Stimulated activated CD8-positive, alpha-beta memory T cell treated with anti-CD3 and anti-CD28 coated beads, Interleukin-7, amount 100 ng/mL, for 24 hours (primary cell): ENCODE measurements at places on chromosomes 1 and 21.

DNA sequence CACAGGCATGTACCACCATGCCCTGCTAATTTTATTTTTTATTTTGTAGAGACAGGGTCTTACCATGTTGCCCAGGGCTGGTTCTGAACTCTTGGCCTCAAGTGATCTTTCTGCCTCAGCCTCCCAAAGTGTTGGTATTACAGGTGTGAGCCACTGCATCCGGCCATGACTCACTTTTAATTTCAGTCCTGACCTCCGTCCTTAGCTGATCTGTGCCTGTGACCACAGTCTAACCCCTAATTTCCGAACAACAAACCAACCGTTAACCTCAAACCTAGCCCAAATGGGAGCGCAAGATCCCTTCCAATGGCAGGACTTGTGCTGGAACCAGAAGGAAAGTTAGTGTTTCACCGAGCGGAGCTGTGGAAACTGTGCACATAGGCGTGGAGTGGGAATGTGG is 29.3 kb upstream of the MAN1C1 start:
- DNase-seq = no peak

DNA sequence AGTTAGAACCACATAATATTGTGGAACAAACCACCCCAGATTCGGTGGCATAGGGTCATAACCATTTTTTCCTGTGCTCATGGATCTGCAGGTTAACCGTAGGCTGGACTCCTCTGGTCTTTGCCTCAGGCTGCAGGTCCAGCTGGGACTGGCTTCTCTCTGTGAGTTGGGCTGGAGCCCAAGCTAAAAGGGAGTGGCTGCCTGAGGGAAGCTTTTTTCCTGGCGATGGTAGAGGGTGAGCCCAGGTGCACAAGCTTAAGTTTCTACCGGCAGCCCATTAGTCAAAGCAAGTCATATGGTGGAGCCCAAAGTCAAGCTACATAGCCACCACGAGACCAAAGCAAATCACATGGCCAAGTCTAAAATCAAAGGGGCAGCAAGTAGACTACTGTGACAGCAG is 13.8 kb downstream of the EPHX4 start:
- no peak for DNase-seq

GRCh38 chr1:89669441-89669840 is 36.5 kb downstream of the LRRC8C start:
- DNase-seq = no peak

DNA sequence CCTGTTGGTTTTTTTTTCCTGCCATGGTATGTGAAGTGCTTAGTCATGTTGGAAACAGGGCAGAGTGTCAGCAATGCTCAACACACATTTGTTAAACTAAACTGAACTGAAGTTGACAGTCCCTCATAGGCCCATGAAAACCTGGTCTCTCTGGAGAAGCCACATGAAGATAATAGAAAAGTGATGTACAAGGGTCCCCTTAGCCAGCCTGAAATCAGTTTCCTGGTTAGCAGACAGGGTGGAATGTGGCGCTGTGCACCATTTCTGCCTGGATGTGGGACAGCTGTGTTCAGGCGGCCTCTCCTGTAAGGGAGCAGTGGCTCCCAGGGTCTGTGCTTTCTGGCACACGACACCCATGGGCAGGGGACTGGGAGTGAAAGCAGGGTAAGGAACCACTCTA is 9.9 kb upstream of the CHI3L1 start:
- no peak for DNase-seq

- no peak for DNase-seq
Observed at GRCh38 chr1:76959556-76959955, 92.3 kb downstream of the ST6GALNAC5 start.

GRCh38 chr1:23936481-23937176 is 23.0 kb upstream of the PNRC2 start:
- no peak for DNase-seq

GRCh38 chr1:36458910-36459309 is 5.3 kb downstream of the MRPS15 start:
- DNase-seq = no peak

DNA sequence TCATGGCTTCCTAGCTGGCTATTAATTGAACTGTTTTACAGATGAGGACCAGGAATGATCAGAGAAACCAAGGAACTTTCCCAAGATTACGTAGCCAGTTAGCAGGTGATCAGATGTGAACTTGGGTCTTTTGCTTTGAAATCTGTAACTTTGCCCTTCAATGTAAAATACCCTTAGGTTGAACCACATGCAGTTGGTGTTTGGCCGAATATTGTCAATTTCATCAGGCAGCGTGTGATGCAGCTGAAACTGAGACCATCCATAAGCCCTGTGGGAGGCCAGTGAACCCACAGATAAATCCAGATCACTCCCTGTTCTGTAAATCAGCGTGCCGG is 150.8 kb downstream of the ETS2 start:
- DNase-seq = no peak

DNA sequence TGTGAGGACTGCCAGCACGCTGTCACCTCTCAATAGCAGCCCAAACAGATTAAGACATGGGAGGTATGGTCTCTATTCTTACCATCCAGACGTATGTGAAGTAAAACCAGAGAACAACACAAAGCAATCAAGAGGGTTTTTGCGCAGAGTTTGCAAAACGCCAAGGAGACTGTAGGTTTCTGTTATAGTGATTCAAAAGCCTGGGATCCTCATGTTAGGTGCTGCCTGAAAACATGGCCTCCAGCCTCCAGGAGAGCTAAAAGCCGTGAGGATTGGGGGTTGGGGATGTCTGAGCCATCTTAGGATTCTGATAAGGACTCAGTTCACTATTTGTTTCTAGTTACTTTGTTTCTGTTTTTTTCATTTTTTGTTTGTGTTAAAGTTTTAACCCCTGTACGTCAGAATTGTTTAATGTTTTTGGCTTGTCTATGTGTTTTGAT is 4.2 kb upstream of the CCT8 start:
- no peak for DNase-seq

DNA sequence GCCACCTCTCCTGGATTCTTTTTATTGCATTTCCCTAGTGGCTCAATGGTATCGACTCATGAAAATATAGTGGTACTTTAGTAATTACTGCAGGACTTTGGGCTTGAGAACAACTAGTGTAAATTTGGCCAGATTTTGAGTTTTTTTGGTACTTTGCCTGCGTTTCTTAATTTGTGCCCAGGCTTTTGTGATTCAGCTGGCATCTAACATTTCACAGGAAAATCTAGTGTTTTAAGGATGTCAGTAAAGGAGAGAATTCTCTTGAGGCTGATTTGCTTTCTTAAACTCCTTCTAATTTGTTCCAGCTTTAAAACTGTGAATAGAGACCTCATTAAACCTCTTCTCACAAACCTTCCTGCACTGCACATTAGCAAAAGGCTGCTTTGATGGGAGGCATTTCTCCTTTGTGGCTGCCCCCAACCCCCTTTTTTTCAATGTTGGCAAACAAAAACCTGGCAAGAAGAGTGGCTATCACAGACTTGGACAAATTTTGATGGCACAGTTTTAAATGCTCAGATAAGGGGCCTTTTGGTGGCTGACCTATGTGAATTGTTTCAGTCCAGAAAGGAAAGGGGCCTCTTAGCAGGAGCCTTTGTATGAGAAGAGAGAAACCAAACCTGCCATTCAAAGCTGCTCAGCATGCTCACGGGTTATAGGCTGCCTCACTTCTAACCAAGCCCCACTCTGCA is 113.4 kb upstream of the RAVER2 start:
- no peak for DNase-seq

GRCh38 chr1:156776942-156777341 is 9.6 kb downstream of the PRCC start:
- no peak for DNase-seq

DNA sequence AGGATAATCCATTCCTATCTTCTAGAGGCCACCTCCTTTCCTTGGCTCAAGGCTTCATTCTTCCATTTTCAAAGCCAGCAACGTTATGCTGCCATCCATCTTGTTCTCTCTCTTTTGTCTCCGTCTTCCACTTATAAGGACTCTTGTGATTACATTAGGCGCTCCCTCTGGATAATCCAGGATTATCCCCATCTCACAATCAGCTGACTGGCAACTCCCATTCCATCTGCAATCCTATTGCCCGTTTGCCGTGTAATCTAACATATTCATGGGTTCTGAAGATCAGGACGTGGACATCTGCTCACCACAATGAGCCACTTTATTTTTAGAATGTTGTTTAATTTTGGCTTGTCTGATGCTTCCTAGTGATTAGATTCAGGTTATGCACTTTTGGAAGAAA is 89.3 kb downstream of the EBNA1BP2 start:
- no peak for DNase-seq

DNA sequence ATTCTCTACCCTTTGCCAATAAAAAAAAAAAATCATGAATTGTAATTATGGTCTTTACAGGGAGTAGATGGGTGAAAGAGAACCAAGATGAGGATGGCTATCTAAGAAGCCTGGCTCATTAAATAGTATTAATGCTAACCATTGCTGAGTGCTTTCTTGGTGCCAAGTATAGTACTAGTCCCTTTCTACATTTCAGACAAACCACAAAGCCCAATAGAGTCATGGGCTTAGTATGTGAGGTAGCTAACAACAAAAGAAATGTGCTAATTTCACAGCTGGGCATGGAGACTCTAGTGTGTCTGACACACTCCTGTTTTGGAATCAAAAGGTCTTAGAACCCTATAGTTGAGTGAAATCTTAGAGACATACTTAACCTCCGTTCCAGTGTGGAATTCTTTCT is 84.5 kb upstream of the ESRRG start:
- DNase-seq = no peak

DNA sequence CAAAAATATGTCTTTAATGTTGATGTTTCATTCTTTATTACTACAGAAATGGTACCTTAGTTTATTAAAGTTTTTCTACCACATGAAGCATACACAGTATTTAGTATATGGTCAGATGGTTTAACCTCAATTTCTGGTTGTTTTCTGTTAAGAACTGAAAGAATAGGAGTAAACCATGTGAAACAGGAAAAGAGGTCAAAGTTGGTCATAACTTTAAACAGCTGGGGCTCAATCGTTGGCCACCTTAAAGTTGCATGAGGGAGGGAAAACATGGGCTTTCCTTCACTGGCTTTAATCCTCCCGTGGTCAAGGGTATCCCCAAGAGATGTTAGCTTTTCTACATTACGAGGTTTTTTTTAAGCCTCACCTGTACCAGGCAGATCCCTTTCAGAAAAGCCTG is 483.3 kb upstream of the ADAMTS5 start:
- no peak for DNase-seq

DNA sequence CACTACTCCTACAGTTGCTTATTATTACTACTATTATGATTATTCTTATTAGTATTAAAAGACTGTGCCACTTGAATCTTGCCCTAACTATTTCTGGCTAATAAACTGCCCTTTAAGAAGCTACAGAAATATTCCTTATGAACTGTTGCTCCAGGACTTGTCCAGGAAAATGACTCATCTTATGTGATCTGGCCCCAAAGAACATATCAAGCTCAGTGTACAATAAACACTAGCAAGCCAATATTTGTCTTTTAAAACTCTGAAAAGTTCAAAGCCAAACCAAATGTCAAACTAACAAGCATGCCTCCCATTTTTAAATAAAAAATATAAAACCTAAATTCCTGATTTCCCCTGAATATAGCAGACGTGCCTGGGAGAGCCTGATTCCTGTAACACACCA is 88.7 kb upstream of the SIM2 start:
- DNase-seq = no peak

DNA sequence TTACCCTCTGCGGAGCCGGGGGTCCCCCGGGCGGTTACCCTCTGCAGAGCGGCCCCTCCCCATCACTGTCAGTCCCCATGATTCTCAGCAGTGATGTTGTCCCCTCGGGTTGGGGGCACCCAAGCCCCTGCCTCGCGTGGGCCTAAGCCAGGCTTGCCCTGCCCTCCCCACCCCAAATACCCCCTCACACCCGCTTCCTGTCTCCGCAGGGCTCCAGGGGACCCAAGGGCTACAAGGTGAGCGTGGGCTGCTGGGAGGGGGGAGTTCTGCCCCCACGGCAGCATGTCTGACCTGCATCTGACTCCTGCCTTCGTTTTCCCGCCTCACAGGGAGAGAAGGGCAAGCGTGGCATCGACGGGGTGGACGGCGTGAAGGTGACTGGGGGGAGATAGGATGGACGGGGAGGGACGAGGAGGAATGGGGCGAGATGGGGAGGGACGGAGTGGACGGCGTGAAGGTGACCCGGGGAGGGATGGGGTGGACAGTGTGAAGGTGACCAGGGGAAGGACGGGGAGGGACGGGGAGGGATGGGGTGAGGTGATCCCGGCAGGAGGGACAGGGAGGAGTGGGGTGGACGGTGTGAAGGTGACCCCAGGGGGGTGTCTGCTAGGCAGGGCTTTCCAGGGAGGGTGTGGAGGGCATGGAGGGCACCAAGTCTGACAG is 8.6 kb downstream of the COL6A1 start:
- no peak for DNase-seq

DNA sequence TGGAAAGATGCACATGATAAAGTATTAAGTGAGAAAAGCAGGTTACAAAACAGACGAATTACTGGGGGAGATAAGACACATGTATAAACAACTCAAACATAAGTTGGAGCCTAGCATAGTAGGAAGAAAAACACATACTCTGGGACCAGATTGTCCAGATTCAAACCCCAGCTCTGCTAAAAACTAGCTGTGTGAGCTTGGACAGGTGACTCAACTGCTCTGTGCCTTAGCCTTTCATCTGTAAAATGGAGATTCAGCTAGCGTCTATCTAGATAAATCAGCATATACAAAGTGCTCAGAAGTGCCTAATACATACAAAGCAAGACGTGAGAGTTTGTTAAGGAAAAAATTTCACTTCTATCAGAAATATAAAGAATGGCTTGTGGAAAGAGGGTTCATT is 254.0 kb upstream of the POU3F1 start:
- DNase-seq = no peak

DNA sequence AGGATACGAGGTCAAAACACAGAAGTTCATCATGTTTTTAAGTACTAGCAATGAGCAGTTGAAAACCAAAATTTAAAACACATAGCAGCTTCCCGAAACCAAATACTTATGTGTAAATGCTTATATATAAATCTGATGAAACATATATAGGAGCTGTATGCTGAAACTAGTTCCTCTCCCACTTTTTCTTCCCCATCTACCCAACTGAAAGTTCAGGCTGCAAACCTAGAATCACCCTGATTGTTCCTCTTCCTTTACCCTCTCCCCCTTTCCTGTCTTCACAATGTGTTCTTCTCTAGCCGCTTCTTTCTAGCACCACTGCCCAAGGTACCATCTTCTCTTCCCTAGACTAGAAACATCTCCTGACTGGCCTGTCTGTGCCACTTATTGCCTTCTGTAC is 90.6 kb downstream of the ST3GAL3 start:
- DNase-seq = no peak
